ENCODE measurements at places on chromosomes 4 and X.

GRCh38 chrX:109475174-109475891 is 6.6 kb downstream of the GUCY2F start:
- DNase-seq, result no peak

DNA sequence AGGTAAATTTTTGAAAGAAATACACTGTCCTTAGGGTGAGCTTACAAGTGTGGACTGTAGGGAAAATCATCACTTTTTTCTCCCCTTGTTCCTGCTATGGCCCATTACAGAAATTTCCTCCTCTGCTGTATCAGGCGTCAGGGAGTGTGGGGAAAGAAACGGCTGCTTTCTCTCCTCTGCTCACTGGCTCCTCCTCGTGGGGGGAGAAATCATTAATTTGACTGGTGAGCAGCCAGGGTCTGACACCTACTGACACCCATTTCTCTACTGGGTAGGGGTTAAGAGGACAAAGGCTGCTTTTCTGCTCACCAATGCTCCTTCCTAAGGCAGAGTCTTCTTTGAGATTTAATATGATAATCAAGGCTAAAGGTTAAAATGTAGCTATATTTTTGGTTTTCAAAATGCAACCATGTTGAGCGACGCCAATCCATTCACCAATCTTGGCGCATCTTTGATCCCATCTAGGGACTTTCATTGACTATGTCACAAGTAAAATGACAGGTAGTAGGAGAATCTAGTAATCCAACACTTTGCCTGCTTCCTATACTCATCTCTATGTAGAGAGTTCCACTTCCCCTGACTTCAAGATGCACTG is 25.1 kb downstream of the SETD7 start:
- DNase-seq, result peak; percentile 71

GRCh38 chr4:16579866-16580265 is 318.6 kb downstream of the LDB2 start:
- no peak for DNase-seq

DNA sequence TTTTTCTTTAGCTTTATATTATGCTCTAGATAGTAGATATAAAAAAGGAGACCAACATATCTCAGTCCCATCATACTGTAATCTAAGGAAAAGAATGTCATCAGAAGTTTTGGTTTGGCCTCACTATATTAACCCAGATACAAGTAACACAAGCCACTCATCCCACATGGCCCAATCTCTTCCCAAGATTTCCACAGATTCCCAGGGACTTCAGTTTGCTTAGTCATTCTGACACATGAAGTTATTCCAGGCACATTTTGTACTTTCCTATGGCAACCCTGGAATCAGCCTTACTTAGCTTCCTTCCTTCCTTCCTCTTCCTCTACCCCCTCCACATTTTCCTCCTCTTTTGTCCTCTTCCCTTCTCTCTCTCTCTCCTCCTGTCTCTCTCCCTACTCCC is 21.7 kb upstream of the DCLK2 start:
- DNase-seq, result no peak

GRCh38 chr4:140368686-140369085 is 4.8 kb upstream of the SCOC start:
- DNase-seq, result no peak

- no peak for DNase-seq
Measured at GRCh38 chr4:43757147-43757546, 691.5 kb downstream of the KCTD8 start.

All from CD4-positive, alpha-beta T cell treated with Interleukin-21 for 1 hour (primary cell).